ENCODE measurements at places on chromosomes 1 and 21.

DNA sequence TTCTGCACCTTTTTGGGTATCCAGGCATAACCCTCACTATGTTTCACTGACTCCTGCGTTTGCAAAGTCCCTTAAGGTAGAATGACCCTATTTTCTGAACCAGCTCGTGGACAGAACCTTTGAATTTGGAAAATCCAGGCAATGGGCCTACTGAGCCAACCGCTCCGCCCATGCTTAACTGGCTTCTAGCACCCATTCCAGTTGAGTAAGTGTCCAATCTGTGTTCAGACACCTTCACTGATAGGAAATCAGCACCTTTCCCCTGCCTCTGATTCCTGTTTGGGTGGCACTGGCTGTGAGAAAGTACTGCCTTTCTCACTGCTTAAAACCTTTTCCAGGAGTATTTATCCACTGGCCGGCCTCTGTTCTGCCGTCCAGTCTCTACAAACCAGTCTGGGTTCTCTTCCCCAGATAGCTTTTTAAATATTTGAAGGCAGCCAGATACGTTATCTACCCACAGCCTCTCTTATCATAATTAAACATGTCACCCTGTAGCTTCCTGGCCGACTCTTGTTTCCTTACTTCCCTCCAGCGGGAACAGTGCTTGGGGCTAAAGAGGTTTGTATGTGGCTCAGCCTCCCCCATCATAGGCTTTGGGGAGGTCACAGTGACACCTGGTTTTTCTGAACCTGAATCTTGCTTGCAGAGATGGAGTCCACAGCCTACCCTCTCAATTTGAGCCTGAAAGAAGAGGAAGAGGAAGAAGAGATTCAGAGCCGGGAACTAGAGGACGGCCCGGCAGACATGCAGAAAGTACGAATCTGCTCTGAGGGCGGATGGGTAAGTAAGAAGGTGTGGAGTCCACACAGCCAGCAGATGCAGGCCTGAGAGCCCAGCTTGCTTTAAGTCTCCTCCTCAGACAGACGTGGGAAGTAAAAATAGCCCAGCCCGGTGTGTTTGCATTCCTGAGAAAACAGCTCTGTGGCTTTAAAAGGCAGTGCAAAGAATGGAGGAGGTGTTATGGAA, 1.3 kb downstream of the POGK start:
- DNase-seq, result no peak

DNA sequence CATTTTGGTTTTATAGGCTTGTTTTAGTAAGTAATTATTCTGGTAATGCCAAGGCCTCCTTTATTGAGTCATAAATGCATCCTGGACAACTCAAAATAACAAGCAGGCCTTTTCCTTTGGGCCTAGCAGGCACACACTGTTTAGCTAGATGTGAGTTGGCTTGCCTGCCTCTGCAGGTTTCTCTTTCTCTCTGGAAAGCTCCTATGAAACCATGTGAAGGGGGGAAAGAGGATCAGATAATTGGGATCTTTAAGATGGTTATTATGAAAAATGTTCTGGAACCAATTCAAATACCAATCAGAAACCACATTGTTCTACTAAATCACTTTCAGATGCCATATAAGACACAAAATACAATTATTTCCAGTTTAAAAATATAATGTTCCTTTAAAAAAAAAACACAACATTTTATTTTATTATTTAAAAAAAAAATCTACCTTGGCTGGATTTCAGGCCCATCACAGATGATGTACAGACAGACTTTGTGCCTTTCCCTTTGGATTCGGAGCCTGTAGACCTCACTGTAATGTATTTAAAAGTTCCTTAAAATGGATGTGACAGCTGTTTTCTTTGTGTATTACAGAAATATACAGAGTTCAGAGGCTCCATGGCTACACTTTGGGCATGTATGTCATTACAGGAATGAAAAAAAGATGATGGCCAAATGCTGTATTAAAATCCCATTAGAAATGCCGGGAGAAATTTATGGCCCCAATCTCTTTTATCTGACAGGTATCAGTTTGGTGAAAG, 80.2 kb downstream of the NTMT2 start:
- no peak for DNase-seq

- DNase-seq, result no peak
Measured at GRCh38 chr1:156682166-156682890, 5.1 kb upstream of the NES start.

DNA sequence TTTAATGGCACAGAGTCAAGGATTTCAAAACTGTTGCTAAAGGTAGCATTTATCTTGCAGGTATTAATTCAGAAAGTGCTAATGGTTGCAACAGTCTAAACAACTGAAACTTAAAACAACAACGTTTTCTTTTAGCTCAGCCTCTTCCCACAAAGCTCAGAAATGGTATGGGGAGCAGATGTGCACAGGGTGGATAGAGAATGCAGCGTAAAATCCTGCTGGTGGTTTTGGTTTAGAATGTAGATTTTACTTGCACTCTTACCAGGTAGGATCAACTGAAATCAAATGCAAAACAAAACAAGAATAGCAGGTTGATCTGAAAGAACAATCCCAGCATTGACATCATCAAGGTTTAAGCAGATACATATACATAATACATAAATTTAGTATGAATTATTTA, 3.8 kb upstream of the LRRC8C start:
- DNase-seq, result no peak

GRCh38 chr1:58762806-58763205, 21.0 kb downstream of the JUN start:
- DNase-seq, result no peak

DNA sequence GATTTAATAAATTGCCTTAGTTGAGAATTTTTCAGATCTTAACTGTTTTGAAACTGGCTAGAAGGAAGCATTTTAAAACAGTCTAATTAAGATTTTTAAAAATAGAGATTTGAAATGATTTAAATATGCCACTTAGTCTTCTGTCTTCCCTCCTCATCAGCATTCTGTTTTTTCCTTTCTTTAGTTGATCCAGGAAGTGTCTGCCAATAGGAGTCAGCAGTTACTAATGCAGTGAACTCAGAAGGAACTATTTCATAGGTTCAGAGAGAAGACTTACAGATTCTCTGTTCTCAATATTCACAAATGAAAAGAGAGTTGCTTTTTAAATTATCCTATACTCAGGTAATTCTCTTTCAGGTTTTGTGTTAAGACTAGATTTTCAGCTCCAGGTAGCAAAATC, 84.5 kb downstream of the RPS6KC1 start:
- no peak for DNase-seq

DNA sequence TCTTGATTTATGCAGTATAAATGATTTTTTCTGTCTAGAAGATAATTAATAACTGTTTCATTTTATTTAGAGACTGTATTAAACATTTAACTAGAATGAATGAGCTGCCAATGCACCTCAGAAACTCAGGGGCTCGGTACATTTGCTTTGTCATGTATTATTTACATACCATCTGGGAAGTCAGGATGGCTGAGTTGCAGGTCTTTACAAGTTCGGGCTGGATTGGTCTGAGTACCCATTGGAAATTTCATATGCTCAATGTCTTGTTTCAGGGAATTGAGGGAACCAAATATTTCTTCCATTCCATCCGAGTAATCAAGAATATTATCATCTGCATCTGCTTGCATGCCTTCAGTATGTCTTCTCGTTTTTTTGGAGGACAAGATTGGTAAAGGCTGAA, 221.7 kb downstream of the COL11A1 start:
- DNase-seq, result no peak

DNA sequence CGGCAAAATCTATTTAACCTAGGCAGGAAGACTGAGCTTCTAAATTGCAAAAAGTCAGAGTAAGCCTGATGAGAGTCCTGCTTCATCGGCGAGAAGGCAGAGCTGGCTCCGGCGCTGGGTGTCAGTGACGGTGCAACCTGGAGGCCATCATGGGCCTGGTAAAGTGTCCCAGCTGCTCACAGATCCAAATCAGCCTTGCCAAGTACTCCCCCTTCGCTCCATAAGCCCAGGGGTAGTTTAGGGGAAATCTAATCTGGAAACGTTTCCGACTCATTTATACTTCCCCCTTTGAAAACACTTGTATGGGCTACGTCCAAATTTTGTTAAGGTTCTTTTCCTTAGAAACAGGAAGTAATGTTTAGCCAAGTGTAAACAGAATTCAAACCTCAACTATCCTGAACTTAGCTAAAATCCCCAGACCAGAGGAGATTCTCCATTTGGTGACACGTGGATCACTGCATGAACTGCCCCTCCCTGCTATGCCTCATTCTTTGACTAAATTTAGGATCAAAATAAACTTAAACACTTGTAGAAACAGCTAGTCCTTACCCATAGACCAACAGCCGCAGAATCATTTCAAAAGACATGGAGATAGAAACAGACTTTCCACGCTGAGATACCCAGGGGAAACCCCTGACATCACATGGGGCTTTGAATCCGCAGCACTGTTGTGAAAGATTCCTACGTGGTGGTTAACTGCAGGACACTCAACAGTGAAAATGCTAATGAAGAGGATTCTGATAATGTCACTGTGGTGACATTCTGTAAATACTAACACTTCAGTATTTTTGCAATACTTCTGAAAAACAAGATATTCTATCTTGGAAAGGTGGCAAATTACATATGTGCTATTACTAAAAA, 172.7 kb downstream of the TGFBR3 start:
- DNase-seq, result no peak

- DNase-seq, result no peak
Measured at GRCh38 chr1:240343966-240344365, 252.3 kb downstream of the FMN2 start.

DNA sequence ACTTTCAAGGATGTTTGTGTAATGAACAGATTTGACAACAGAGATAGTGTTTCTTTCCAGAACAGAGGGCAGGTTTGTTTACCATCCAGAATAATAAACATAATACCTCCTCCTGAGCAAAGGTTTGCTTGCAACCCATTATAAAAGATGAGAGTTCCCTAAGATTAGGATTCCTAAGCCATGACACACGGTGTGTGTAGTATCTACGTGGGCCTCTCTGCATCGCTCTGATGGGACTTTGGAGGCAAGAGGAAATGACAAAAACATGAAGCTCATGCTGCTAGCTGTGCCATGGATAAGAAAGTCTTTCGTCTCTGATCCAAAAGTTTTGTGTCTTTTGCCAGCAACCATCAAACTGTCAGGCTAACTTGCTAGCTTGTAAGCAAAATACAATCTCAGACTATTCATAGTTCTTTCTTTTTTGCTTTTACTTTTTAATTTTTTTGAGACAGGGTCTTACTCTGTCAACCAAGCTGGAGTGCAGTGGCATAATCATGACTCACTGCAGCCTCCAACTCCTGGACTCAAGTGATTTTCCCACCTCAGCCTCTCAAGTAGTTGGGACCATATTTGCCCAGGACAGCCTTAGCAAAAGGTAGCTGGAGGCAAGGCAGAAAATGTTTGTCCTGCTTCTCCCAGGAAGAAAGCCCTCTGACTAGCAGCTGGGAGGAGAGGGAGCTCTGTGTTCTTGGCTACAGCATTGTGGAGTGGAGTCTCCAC, 81.1 kb downstream of the LHX4 start:
- DNase-seq, result no peak

- no peak for DNase-seq
Measured at GRCh38 chr1:91617285-91617765, 116.7 kb downstream of the CDC7 start.

- no peak for DNase-seq
Measured at GRCh38 chr1:217482356-217483102, 148.4 kb downstream of the GPATCH2 start.
